ENCODE measurements at places on chromosomes 7 and 10.

GRCh38 chr7:106001886-106002285 is 38.8 kb downstream of the CDHR3 start:
- DNase-seq = no peak

GRCh38 chr10:11869219-11869618 is 46.1 kb downstream of the PROSER2 start:
- no peak for DNase-seq

DNA sequence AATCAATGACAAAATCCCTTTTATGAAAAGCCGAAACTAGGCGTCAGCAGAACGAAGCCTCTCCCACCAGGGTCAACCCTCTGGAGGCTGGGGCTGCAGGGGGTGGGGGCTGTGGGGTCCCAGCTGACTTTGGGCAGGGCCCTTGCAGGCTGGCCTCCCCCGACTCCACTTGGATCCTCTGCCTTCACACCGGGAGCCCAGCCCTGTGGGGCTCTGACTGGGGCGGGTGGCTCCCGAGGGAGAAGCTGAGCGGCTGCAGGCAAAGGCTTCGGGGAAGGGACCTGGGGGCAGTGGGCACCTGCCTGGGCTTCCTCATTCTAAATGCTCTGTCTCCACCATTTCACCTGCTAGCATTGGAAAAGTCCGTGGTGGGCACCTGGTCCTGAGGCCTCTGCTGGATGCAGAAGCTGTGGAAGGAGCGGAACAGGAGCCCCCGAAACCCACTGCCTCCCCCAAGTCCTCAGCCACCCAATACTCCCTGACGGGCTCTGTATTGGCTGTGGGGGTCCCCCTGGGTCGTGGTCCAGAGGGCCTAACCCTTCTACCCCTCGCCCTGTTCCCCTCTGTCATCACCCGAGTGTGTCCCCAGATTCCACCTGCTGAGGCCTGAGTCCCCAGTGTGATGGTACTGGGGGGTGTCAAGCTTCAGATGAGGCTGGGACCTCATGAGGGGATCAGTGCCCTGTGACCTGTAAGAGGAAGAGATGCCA is 108.6 kb downstream of the DNAJB6 start:
- DNase-seq = no peak

- DNase-seq = no peak
These were observed 42.0 kb upstream of the CELF2 start for GRCh38 chr10:10975647-10976046.

- DNase-seq = no peak
These were observed 25.3 kb downstream of the GFRA1 start for GRCh38 chr10:116247691-116248090.

- peak; percentile 2 for DNase-seq
These were observed 27.0 kb downstream of the BLNK start for GRCh38 chr10:96244354-96244753.

GRCh38 chr10:78278058-78278404 is 244.4 kb downstream of the RPS24 start:
- DNase-seq = no peak

DNA sequence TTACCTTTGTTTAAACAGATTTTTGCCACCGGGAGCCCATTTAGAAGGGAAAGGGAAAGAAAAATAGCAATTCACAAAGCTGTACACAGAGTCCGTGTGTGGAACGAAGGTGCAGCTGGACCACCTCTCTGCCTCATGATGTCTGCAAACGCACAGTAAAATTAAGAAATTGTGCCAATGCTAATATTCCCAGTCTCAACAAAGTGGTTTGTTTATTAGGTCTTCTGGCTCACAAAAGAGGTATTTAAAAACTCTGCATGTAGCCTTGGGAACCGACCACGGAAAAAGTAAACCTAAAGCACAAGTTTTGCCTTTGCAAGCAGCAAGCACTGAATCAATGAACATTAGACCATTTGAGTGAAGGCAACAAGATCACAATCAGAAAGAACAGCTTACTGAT is 57.7 kb downstream of the CREB3L2 start:
- DNase-seq = no peak

GRCh38 chr10:118851062-118852035 is 96.6 kb upstream of the CACUL1 start:
- DNase-seq = no peak

DNA sequence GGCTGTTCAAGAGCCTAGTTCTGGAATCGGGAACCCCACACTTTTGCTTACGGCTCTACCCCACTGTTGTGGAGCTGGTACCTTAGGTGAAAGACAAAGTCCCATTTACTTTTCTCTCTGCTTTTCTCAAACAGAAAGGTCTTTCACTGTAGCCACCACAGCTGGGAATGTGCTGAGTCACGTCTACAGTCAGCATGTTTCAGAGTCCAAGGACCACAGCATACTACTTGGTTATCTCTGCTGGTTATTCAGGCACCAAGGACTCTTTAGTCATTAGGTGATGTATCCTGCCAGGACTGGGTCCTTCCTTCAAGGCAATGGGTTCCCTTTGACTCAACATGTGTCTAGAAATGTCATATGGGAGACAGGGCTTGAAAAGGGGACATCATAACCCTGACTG is 266.8 kb upstream of the STEAP1 start:
- DNase-seq = no peak

- no peak for DNase-seq
These were observed 100.3 kb downstream of the STRA8 start for GRCh38 chr7:135333946-135334345.

DNA sequence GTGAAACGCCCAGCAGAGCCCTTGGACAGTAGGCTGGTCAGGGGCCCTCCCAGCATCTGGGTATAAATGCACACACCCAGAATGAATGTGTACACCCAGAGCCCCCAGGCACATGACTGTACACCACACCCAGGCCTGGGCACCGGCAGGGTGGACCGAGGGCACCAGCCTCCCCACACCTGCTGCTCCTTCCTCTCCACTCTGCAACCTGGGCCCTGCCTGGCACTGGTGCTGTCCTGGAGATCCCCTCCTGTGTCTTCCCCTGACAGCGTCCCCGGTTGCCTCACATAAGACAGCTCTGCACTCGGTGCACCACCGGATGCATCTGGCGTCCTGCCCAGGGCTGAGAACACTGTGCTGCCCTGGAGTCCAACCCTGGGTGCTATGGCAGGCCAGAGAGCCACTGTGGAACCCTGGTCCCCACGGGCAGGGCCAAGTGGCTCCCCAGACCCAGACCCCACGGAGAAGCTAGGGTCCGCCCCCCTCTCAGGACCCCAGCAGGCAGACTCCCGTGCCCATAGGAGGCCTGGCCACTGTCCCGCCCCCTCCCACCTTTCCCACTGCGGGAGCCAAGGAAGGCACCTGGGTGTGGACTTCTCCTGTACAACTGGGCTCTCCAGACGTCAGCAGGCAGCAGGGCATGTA is 6.6 kb downstream of the RASGEF1A start:
- DNase-seq = no peak

DNA sequence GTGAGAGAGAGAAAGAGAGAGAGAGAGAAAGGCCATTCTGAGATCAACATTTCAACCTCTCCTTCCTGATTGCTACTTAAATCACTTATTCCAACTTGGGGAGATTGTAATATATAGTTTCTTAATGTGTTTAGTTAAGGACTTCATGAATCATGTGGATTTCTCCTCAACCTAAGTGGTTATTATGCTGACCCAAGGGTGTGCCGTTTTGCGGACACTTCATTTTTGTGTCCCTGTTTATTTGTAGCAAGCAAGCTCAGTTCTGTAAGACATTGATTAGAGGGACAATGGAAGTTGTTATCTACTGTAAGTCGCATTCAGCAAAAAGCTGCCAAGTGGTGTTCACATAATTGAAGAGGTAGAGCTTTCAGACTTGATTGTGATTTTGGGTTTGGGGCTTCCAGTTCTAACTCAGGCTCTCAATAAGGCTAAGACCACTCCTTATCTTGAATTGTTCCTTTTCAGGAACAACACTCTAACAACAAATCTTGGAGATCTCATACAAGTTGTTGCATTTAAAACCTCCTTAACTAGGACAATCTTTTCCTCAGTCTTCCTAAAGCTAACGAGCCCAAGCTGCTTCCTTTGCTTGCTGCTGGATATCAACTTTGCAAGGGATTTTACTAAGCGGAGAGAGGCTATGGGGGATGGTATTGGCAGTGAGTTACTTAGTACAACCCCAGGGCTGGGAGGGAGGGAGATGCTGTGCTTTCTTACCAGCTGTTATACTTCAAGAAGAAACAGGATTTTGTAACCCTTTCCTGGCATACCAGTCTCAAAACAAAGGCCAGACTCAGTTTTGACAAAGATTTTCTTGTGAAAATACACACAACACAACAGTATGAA is 19.8 kb upstream of the COL1A2 start:
- no peak for DNase-seq

DNA sequence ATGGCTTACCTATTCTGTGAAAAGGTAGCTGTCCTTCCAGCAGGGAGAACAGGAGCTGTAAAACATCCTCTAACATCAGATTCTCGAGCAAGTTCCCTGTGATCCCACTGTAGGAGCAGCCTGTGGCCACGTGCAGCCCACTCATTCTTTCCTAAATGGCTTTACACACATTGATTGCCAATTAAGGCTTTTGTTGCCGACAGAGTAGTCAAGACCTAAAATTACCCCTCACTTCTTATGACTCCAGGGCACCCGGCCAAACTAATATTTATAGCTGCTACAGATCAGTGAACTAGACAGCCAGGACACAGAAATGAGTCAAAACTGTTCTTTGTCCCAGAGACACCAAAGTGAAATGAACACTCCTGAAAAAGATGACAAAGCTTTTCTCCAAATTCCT is 832.1 kb downstream of the SORCS3 start:
- DNase-seq = no peak

- DNase-seq = no peak
These were observed 1081.5 kb upstream of the C7orf33 start for GRCh38 chr7:147509035-147509501.

GRCh38 chr10:16742165-16742960 is 74.9 kb downstream of the RSU1 start:
- no peak for DNase-seq

DNA sequence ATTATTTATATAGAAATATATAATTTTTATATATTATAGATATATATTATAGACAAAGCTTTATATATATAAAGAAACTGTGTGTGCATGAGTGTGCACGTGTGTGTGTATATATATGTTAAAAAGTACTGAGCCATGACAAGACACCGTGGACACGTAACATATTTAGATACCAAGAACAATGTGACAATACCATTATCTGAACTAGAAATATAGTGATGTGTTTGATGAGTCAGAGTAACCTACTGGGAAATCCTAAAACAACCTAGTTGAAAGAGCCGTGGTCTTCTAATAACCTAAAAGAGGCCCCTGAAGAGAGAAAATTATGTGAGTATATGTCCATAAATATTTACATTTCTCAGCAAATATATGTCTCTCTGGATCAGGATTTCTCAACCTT is 50.7 kb upstream of the ITGB8 start:
- DNase-seq = no peak

GRCh38 chr7:129471402-129471827 is 30.9 kb upstream of the SMKR1 start:
- no peak for DNase-seq

DNA sequence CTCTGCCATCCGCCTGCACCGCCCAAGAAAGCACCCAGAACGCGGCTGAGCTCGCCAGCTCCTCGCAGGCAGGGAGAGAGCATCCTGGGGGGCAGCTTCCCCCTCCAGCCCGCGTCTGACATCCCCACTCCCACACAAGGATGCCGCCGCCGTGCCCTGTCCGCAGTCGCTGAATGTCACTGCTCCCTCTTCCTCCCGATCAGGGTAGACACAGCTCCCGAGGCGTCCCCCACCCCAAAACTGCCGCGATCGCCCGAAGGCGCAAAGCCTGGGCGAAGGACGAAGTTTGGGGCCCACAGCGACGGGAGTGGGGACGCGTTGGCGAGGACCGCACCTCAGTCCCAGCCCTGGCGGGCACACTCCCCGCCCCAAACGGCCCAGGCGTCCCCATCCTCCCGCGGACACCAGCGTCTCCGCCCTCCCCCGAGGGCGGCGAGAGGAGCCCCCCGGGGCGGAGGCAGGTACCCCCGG is 1.5 kb upstream of the KAT6B start:
- DNase-seq = no peak

DNA sequence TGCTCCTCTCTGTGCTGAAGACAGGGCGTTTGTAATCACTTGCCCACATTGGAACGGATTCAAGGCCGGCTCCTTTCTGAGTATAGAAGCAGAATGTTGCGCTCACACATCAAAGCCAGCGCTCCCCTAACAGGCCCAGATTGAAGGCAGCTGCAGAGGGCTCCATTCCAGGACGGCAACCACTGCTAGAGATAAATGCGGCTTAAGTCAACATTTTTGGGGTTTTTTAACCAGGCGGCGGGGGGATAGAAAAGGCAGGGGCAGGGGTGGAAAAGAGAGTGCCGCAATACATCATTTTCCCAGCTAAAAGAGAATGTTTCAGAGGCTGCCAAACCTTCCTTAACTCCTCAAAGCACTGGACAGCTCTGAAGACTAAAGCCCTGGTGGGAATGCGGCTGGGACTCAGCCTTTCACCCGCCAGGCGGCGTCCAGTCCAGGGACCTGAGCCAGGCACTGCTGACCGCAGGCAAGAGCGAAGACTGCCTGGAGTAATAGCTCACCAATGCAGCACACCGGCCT is 189.6 kb downstream of the TNS3 start:
- no peak for DNase-seq

DNA sequence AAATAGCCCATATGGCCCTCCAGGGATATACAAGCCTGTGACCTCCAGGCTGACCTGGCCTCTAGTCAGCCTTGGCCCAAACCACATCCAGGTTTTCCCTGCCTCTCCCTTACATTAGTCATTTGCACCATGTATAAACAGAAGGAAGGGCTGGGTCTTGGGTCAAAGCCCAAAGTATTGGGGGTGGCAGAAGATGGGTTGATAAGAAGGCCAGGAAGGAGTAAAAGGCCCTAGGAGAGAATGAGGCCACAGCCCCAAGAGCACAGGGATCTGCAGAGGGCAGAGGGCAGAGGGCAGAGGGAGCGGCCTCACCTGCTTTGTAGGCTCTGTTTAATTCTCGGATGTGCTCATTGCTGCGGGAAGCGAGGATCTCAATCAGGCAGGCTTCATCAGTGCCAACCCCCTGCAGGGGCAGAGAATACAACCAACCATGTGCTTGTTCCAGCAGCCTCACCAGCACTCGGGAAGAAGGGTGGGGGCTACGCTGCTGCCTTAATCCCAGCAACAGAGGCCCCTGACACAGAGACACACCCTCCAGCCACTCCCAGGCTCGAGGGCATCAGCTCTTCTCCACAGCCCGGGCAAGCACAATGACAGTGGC is 31.3 kb downstream of the PLAC9 start:
- no peak for DNase-seq

- no peak for DNase-seq
These were observed 77.1 kb upstream of the FGFR2 start for GRCh38 chr10:121675344-121675743.

DNA sequence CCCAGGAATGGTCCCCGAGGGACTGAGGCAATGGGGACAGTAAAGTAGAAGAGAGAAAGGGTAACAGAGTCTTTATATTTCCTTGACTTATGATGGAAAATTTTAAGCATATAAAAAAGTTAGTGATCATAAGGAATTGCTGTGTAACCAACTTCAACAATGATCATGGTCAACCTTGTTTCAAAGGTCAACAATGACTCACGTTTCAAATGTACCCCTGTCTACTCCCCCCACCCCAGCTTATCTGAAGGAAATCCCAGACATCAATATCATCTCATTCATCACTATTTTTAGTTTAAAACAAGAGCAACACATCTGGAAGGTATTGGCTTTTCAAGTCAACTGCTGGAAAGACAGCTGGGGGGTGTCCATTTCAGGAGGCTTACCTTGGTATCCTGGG is 92.9 kb downstream of the SMURF1 start:
- no peak for DNase-seq
